ENCODE measurements at places on chromosomes 3 and 15.

- no peak for DNase-seq
Observed at GRCh38 chr3:77513542-77513941, 473.6 kb downstream of the ROBO2 start.

- no peak for DNase-seq
Observed at GRCh38 chr3:184757022-184757651, 45.3 kb upstream of the MAGEF1 start.

- no peak for DNase-seq
Observed at GRCh38 chr15:56053046-56053400, 59.6 kb upstream of the NEDD4 start.

DNA sequence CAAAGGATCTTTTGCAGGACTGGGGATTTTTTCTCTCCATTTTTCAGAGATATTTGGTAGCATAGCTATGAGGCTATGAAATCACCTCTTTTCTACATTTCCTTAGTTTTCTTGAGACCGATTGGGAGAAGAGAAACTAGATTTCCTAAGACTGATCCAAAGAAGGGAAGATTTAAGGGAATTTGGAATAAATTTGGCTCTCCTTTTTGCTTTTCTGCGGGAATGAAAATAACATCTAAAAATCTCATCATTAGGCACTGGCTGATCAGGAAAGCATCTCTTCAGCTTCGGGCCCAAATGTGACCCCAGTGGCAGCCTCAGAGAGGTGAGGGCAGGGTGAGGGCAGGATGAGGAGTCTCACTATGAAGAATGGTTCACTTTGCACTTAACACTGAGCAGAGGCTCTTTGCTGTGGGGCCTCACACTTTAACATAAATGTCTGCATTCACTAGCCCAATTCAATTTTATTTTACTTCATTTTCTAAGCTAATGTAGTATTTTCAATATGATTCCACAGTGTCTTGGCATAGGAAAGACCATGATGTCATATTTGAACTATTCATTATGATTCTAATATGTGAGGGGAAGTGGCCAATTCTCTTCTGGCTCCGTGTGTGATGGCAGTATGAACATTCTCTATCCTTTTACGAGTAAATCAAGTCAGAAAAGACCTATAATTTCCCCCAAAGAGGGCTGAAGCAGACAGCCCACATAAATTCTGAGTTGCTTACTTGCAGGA, 193.2 kb downstream of the MEX3B start:
- DNase-seq: no peak

DNA sequence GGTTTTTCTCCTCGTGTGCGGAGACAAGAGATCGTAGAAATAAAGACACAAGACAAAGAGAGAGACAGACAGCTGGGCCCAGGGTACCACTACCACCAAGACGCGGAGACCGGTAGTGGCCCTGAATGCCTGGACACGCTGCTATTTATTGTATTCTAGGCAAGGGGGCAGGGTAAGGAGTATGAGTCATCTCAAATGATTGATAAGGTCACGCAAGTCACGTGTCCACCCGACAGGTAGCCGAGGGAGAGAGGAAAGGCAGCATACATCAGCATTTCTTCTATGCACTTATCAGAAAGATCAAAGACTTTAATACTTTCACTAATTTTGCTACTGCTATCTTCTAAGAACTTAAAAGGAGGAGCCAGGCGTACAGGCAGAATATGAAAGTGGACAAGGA, 28.2 kb downstream of the MYL3 start:
- DNase-seq: no peak

- no peak for DNase-seq
Observed at GRCh38 chr3:172546105-172546504, 22.9 kb upstream of the TNFSF10 start.

GRCh38 chr15:38972831-38973230, 408.2 kb upstream of the RASGRP1 start:
- no peak for DNase-seq

- DNase-seq: no peak
Observed at GRCh38 chr15:88782465-88782864, 20.8 kb upstream of the ACAN start.

- no peak for DNase-seq
Observed at GRCh38 chr3:193946945-193947344, 189.0 kb upstream of the HES1 start.

DNA sequence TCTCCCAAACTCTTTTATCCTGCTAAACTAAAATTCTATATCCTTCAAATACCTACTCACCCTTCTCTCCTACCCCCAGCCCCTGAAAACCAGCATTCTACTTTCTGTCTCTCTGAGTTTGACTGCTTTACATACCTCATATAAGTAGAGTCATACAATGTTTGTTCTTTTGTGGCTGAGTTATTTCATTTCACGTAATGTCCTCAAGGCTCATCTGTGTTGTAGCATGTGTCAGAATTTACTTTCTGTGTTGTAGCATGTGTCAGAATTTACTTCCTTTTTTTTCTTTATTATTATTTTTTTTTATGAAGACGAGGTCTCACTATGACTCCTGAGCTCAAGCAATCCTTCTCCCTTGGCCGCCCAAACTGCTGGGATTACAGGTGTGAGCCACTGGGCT, 20.1 kb downstream of the IFT122 start:
- DNase-seq: no peak

All from NCI-H1105 (cell line).